ENCODE measurements at places on chromosomes 4 and X.

GRCh38 chr4:183445097-183445428 is 627 bp downstream of the CDKN2AIP start:
- no peak for DNase-seq

GRCh38 chr4:28267166-28267565 is 1406.5 kb downstream of the STIM2 start:
- DNase-seq: no peak

- DNase-seq: no peak
Observed at GRCh38 chrX:129759576-129760061, 20.1 kb upstream of the SASH3 start.

DNA sequence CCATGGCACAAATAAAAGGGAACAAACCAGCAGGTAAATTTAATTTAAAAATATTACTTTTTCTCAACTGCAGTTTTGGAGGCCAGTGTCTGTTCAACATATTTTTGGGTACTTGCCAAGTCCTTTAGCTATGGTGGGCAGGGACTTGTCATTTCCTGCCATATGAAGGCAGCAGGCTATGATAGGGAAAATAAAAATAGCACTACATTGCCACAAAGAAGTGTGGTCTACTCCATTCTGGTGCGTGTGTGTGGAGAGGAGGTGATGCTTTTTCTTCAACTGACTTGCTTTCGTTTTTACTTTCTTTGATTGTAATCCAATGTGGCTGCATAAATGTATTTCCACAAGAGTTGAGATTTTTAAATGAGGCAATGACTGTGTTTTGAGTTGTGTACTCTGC is 17.2 kb downstream of the GPR174 start:
- DNase-seq: no peak

DNA sequence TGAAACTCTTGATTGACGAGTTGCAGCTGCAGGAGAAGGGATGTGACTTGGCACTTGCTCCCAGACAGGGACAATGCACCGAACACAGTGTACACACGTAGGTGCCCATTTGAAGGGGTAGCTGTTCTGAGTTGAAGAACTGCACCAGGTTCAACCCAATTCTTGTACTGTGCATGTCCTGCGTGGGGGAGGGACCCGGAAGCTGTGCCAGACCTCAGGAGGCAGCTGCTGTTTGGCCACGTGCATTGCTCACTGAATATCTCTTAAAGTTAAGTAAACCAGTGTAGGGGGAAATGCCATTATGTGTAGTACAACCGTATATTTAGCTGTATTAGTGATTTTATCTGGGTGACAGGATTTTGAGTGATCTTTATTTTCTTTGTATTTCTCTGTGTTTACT is 12.0 kb upstream of the RBBP7 start:
- no peak for DNase-seq

- DNase-seq: peak; percentile 24
Observed at GRCh38 chr4:76518241-76518640, 83.2 kb downstream of the SHROOM3 start.

- no peak for DNase-seq
Observed at GRCh38 chr4:54675721-54676461, 18.1 kb downstream of the KIT start.

DNA sequence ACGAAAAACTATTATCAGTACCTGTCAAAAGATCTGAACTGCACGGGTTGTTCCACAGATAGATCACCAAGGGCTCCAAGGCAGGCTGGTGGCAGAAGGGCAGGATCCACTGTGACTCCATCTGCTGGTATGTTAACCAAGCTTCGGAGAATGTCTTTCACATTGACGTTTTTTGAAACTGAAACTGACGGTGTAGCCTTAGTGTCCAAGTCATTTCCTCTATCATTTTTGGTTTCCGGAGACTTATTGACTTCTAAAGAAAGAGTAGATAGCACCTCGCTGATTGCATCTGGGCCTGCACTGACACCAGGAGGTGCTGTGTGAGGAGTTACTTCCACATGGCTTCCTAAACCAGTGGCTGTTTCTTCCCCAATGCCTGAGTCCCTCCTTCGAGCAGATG is 186.9 kb downstream of the LRBA start:
- no peak for DNase-seq

- no peak for DNase-seq
Observed at GRCh38 chr4:8774071-8774470, 97.6 kb downstream of the HMX1 start.

GRCh38 chrX:109384699-109385098 is 97.2 kb downstream of the GUCY2F start:
- DNase-seq: no peak

- peak; percentile 76 for DNase-seq
Observed at GRCh38 chrX:1582686-1583437, 8.5 kb upstream of the AKAP17A start.

- DNase-seq: no peak
Observed at GRCh38 chrX:25925946-25926345, 212.2 kb upstream of the MAGEB18 start.

GRCh38 chrX:45026036-45026435 is 153.0 kb downstream of the KDM6A start:
- DNase-seq: no peak

DNA sequence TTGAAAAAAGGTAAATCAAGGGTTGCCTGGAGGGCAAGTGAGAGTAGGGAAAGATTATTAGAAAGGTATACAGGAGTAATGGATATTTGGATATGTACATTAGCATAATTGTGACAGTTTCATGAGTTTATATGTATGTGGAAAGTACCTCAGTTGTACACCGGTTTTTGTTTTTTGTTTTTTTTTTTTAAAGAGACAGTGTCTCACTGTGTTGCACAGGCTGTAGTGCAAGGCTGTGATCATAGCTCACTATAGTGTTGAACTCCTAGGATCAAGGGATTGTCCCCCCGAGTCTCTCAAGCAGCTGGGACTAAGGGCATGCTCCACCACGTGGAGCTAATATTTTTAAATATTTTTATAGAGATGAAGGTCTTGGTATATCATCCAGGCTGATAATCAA is 15.3 kb upstream of the HPGD start:
- DNase-seq: no peak

GRCh38 chr4:150588316-150588715 is 6.4 kb downstream of the MAB21L2 start:
- no peak for DNase-seq

DNA sequence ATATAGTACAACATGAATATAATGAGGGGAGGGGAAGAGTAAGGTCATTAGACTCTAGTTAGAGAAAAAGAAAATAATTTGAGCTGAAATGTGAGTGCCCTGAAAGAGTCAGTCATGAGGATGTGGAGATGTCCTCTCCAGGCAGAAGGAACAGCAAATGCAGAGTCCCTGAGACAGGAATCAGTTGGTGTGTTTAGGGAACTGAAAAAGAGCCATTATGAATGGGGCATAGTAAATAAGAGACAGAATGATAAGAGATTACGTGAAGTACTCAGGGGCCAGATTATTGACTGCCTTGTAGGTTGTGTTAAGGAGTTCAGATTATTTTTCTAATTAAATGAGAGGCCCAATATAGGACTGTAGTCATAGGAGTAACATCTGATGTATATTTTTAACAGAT is 147.0 kb downstream of the PDLIM5 start:
- no peak for DNase-seq

GRCh38 chr4:88524171-88524570 is 595 bp upstream of the PYURF start:
- no peak for DNase-seq

GRCh38 chr4:66602622-66603021 is 932.3 kb upstream of the EPHA5 start:
- DNase-seq: no peak

- no peak for DNase-seq
Observed at GRCh38 chr4:139191373-139191772, 14.4 kb upstream of the ELF2 start.

Measured in NCI-H226 (cell line).